ENCODE measurements at places on chromosomes 6 and 20. TPM values are rescaled to one million over a fixed set of nuclear protein-coding genes. Genes with fewer than 3 reads are reported as not detected.

MACROD2 gene
- 7.3 TPM for total RNA-seq

LRFN2 gene
- not detected for total RNA-seq

BANF2 gene
- not detected for total RNA-seq

BTN3A1 gene
- total RNA-seq: 53.8 TPM

CEP43 gene
- total RNA-seq: 28.2 TPM

SLC22A1 gene
- total RNA-seq: 4.7 TPM

KCNK5 gene
- 10.7 TPM for total RNA-seq

BACH2 gene
- total RNA-seq: 26.4 TPM

FOXP4 gene
- total RNA-seq: 13.2 TPM

SLC35F1 gene
- total RNA-seq: 0.28 TPM

DNA sequence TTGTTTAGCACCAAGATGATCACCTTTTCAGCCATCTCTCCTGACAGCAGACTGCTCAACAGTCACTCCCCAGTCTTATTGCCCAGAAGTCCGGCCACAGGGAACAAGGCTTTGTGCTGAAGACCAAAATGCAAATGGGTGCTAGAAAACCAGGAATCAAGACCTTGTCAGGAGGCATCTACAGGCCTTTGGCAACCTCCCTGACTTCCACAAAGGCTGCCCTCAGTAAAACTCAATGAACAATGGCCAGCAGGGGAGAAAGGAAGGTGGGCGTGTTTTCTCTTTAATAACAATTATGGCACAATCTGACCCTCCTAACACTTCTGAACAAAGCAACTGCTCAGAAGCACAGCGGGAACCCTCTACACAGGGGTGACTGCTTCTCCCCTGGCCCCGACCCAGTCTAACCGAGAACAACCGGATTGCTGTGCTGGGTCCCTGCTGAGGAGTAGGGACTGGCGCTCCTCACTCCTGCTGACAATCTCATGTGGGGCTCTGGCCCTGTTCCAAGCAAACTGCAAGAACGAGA, 41.6 kb downstream of the PLCG1 start:
- DNase-seq: peak; percentile 43

DNA sequence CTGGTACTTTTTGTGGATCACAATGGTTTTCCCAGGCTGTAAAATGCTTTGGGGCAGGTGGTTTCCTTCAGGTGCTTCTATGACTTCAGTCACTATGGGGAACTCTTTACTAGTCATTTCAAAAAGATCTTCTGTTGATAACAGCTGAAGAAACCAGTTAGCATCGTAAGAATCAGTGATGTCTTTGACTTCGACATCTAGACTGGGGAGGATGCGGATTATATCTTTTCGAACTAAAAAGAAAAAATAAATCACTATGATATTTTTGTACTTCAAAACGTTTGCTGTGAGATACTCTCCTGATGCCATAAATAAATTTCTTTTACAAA, 87.2 kb downstream of the THEMIS start:
- no peak for DNase-seq

- DNase-seq: no peak
These were observed 14.5 kb upstream of the KIFC1 start for GRCh38 chr6:33377171-33377570.

- DNase-seq: no peak
These were observed 548 bp downstream of the GNL1 start for GRCh38 chr6:30555816-30556065.

GRCh38 chr20:42706759-42707158, 482.9 kb downstream of the PTPRT start:
- no peak for DNase-seq

DNA sequence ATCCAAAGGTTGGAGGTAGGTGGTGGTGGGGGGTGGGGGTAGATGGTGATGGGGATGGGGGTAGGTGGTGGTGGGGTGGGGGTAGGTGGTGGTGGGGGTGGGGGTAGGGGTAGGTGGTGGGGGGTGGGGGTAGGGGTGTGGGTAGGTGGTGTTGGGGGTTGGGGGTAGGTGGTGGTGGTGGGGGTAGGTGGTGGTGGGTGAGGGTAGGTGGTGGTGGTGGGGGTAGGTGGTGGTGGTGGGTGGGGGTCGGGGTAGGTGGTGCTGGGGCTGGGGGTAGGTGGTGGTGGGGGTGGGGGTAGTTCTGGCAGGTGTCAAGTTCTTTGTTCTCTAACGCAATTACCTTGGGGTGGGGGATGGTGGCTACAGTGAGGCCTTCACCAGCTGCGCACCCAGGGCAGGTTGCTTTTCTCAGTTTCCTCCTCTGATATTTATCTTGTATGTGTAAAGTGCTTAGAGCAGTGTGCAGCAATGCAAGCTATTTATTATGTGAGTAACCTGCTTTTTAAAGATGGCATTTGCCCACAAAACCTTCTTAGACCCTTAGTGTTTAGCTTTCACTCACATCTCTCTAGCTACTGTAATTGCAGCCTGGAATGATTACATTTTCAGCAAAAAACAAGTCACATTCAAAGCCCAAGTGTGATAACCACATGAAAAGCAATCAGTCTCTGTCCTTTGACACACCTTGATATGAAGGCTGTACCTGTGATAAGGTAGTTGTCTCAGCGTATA, 8.2 kb upstream of the CCDC167 start:
- no peak for DNase-seq

GRCh38 chr20:21101932-21102575, 4.1 kb downstream of the LINC00237 start:
- DNase-seq: peak; percentile 51

DNA sequence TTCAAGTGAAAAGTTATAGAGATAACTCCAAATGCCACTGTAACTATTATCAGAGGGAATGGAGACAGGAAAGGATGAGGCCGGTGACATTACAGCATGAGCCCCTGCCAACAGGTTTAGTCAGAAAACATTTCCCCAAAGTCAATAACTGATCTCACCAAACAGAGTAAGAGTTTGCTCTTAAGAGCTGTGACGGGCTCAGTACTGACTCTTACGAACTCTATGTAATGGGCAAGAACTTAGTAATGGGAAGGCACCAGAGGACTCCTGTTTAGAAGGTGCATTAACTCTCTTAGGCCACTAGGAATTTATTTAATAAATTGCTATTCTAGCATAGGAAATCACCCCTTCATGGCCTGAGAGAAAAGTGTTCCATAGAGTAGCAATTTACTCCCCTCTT, 76.8 kb downstream of the SAMD5 start:
- DNase-seq: no peak

DNA sequence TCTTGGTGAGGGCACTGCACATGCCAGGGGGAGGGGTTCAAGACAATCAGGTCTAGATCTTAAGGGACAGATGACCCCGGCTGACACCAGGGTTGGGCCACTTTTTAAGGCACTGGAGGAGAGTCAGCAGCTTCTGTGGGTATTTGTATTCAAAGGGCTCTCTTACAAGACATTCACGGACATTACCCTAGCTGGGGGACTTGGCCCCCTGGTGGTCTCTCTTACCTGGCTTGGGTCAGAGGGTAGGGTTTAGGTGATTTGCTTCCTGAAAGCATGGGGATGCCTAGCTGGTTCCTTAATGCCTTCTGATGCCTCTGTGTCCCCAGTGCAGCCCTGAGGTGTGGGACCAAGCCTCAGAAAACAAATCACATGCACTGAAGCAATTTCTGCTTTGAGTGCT, 354.7 kb downstream of the CDC5L start:
- no peak for DNase-seq

DNA sequence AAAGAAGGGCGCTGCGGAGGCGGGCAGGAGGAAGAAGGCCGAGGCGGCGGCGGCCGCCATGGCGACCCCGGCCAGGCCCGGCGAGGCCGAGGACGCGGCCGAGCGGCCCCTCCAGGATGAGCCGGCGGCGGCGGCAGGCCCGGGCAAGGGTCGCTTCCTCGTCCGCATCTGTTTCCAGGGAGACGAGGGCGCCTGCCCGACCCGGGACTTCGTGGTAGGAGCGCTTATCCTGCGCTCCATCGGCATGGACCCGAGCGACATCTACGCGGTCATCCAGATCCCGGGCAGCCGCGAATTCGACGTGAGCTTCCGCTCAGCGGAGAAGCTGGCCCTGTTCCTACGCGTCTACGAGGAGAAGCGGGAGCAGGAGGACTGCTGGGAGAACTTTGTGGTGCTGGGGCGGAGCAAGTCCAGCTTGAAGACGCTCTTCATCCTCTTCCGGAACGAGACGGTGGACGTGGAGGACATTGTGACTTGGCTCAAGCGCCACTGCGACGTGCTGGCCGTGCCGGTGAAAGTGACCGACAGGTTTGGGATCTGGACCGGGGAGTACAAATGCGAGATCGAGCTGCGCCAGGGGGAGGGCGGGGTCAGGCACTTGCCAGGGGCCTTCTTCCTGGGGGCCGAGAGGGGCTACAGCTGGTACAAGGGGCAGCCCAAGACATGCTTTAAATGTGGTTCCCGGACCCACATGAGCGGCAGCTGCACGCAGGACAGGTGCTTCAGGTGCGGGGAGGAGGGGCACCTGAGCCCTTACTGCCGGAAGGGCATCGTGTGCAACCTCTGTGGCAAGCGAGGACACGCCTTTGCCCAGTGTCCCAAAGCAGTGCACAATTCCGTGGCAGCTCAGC, 780 bp downstream of the ZCCHC3 start:
- peak; percentile 76 for DNase-seq

DNA sequence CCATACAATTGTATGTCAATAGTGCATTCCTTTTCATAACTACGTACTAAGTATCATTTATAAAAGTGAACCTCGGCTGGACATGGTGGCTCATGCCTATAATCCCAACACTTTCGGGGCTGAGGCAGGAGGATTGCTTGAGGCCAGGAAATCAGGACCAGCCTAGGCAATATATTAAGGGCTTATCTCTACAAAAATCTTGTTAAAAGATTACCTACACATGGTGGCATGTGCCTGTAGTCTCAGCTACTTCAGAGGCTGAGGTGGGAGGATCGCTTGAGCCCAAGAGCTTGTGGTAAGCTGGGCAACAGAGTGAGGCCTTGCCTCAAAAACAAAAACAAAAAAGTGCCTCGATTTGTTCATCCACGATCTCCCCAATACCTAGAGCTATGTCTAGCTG, 449.7 kb upstream of the SULF2 start:
- DNase-seq: peak; percentile 10

DNA sequence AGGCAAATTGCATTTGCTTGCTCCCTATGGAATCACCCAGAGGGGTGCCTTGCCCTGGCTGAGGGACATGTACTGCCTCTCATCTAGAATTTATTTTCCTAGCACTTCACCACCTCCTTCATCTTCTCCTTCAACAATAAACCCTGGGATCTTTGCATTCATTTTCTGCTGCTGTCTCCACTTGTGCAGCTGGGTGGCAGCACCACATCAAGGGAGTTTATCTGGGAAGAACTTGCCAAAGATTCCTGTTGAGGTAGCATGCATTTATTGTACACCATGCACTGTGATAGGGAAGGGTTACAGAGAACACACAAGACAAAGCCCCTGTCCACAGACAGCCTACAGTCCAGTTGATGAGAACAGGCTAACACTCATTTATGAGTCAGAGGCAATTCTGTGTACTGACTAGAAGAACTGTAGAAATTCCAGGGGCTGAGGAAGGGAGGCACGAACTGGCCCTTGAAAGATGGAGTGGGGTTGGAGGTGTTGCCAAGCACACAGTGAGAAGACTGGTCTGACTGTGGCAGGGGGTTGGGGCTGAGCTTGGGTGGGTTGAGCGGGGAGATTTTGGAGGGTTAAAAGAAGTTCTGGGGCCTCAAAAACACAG, 17.5 kb downstream of the C20orf173 start:
- DNase-seq: no peak

DNA sequence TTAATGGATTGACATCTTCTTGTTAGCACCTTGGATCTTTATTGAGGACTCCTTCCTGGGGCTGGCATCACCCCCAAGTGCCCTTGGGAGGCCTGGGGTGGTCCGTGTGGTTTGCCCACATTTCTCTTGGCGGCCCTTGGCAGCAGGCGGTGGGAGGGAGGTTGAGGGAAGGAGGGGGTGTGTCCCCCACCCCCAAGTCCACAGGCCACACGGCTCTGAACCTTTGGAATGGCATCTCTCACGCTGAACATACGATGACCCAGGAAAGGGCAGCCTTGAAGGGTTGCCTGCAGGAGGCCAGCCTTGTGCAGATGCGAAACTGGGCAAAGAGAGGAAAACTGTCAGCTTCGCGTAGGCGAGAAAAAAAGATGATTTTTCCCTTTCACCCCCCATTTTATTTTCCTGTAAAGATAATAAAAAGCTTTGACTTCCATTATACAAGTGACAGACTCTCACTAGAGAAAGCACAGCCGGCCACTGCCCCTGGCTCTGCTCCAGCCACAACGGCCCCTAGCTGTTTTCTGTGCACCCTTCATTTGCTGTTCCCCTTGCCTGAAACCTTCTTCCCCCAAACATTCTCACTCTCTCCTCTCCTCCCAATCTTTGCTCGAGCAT, 56.2 kb downstream of the SLC2A10 start:
- no peak for DNase-seq

GRCh38 chr20:63402860-63403220, 41.7 kb upstream of the CHRNA4 start:
- no peak for DNase-seq

- no peak for DNase-seq
These were observed 31.5 kb upstream of the TGM2 start for GRCh38 chr20:38196592-38196991.

GRCh38 chr6:110800839-110801196, 14.5 kb downstream of the CDK19 start:
- no peak for DNase-seq

DNA sequence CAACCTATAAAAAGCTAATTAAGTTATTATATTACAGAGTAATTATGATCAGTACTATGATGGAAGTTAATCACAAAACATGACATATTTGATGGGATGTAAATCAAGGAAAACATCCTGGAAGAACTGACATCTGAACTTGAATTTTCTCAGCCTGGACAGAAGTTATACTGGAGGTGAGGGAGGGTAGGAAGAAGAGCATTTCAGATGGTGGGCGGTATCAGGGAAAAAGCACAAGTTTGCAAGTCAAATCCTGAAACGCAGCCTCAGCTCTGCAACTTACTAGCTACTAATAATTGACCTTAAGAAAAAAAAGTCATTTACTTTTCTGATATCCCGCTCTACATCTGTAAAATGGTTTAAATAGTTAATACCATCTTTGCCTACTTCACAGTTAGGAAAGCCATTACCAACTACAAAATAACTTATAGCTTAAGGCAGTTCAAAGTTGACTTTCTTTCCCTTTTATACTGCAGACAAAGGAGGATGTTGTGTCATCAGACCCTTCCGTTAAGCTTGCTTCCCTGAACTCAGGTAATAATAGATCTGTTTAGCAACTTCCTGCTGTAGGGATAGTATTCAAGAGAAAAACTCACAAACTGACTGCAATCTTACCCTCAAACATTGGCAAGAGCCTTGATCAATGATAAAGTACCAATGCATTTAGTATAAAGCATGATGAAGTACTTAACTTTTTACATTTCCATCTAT, 21.0 kb downstream of the NOL7 start:
- no peak for DNase-seq

GRCh38 chr6:112408522-112408921, 61.4 kb downstream of the RFPL4B start:
- DNase-seq: no peak

GRCh38 chr6:161356167-161356854, 82.5 kb upstream of the AGPAT4 start:
- DNase-seq: no peak

GRCh38 chr20:8082025-8082424, 50.0 kb upstream of the PLCB1 start:
- no peak for DNase-seq
